ENCODE measurements at places on chromosomes 4 and X.

DNA sequence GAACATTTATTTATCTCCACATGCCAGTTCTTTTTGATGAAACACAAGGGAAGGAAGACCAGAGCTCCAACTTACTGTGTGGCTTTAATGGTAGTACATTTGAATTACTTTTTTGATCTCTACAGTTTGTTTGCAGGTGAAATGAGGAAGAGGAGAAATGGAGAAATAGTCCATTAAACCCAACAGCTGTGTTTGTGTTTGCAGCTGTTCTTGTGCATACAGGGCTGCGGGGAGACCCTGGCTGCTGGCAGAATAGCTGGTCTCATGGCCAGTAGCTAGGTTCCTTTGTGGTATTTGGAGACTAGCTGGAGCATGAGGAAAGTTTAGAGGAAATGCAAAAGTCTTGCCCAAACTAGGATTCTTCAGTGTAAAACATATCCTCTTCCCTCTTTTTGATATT lies 374.8 kb downstream of the GPAT3 start:
- no peak for DNase-seq

DNA sequence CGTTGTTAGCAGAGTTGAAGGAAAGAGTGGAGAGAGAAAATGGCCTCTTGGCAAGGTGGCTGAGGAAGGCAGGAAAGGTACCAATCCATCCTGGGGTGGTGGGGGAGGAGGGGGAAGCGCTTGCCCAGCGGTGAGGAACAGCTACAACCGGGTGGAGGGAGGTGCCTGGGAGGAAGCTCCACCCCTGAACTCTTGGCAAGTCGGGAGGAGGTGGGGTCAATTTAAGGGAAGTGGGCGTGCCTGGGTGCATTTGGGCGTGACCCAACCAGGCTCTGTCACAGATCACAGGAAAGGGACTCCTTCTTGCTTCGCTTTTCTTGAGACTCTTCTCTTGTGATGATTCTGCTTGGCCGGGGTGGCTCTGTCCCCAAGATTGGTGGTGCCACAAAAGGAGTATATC lies 41.7 kb downstream of the BCORL1 start:
- peak; percentile 50 for DNase-seq

DNA sequence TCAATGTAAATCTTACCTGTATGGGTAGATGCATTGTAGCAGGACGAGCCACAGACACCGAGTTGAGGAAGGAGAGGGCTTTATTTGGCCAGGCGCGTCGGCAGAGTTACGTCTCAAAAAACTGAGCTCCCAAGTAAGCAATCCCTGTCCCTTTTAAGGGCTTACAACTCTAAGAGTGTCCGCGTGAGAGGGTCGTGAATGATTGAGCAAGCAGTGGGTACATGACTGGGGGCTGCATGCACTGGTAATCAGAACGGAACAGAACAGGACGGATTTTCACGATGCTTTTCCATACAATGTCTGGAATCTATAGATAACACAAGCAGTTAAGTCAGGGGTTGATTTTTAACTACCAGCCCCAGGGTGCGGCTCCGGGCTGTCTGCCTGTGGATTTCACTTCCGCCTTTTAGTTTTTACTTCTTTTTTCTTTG lies 524.9 kb upstream of the HTR2C start:
- no peak for DNase-seq

DNA sequence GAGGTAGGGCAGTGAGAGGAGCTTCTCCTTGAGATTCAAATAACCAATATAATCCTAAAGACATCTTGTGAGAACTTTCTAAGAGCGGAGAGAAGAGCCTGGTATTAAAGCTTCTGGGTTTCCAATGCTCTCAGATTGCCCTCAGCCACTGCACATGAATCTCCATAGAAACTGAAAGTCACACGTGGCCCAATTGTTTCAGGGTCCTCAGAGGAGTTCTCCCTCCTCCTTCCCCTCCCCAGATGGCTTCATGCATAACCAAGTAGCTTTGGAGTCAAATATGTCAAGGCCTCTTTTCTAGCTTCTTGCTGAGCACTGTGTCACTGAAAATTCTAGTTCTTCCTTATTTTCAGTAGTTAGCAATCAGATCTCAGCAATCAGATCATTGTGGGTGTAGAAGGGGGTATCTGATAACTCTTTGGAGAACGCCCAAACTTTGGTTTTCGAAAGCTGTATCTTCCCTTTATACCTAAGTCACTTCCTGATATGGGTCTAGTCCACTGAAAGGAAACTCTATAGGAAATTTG lies 2.2 kb downstream of the BTK start:
- no peak for DNase-seq

- DNase-seq, result no peak
Observed at GRCh38 chrX:52363247-52363883, 5.5 kb upstream of the XAGE2 start.

DNA sequence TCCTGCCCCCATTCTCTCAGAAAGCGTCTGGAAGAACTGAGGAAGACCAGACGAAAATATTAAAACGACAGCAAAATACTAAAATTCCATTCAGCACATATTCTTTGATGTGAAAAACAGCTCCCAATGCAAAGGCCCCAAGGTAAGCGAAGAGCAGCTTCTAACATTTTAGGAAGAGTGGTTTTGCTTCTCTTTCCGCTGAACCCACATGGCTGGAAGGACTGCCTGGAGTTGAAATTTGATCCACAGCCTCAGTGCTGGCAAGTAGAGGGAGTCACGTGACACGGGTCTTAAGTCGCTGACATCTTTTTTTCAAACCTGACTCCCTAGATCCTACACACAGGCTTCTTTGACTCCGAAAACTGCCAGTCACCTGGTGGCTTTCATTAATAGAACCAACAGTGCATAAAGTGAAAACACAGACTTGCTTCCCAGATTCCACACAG lies at the start of gene FAM13A:
TSS of gene FAM13A (minus strand) at position 233 of the 446 bp plus-strand sequence. CDS start at position 12, 221 bp downstream.
- peak; percentile 95 for DNase-seq

DNA sequence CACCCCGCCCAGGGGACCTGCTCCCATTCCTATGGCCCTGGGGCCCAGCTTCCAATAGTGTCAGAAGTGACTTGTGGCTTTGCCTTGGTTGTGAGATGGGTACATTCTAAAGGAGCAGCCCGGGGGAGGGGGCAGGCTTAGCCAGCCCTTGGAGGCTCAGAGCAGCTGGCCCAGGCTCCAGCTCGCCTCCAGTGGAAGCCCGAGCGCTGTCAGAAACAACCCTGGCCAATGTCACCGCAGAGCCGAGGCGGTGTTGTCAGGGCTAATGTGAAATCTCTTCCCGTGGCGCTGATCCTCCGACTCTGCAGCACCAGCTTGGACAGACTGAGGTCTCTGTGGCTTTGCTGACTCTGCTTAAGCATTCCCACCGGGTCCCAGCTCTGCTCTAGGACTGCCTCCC lies 29.2 kb upstream of the ZNF81 start:
- no peak for DNase-seq

GRCh38 chr4:85933291-85933640 lies 426.6 kb downstream of the MAPK10 start:
- DNase-seq, result peak; percentile 47

- no peak for DNase-seq
Observed at GRCh38 chr4:151485541-151486131, 76.7 kb downstream of the FHIP1A start.

- DNase-seq, result no peak
Observed at GRCh38 chr4:75643651-75644050, 13.3 kb upstream of the CDKL2 start.

GRCh38 chrX:20267931-20268701 lies 1.4 kb upstream of the RPS6KA3 start:
- peak; percentile 45 for DNase-seq

- DNase-seq, result no peak
Observed at GRCh38 chrX:48472851-48473703, 2.9 kb upstream of the FTSJ1 start.

GRCh38 chrX:47611926-47612325 lies 7.7 kb downstream of the SYN1 start:
- no peak for DNase-seq

- DNase-seq, result no peak
Observed at GRCh38 chr4:1523907-1524636, 117.8 kb upstream of the NKX1-1 start.

- no peak for DNase-seq
Observed at GRCh38 chr4:112563431-112564200, 47.6 kb upstream of the NEUROG2 start.

DNA sequence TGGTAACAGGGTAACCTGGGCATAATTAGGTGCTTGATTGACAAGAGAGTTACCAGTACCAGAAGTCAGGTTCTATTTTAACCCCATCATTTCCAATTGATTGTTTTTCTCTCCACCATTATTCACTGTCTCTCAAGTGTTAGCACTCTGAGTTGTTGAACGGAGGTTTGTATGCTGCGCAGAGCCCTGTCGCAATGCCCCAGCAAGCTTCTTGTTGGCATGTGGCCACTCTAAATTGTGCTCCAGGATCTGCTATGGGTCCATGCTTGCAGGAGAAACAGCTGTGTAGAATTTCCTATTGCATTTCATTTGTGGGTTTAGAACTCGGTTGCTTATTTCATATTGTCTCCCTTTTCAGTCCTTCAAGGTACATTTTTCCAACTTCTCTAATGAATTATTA lies 98.2 kb downstream of the KLHL8 start:
- DNase-seq, result no peak
